PC-9 (cell line): ENCODE measurements at places on chromosomes 7 and 10. TPM values are rescaled to one million over a fixed set of nuclear protein-coding genes. Genes with fewer than 3 reads are reported as not detected.

- no peak for DNase-seq
- H3K27ac ChIP-seq = no peak overlapping the region
- no peaks in the 10 kb centered on the region for H3K36me3 ChIP-seq
These were observed 543.6 kb downstream of the SDK1 start for GRCh38 chr7:3844540-3845151.

GRCh38 chr7:90897961-90898469 lies 301.9 kb downstream of the CDK14 start:
- no peaks in the 10 kb centered on the region for H3K27me3 ChIP-seq
- no peaks in the 10 kb centered on the region for H3K36me3 ChIP-seq
- H3K4me3 ChIP-seq = no peak overlapping the region
- H3K27ac ChIP-seq = no peak overlapping the region

GRCh38 chr7:129785685-129786514 lies 166.9 kb downstream of the UBE2H start:
- H3K4me3 ChIP-seq = no peak overlapping the region
- no peaks in the 10 kb centered on the region for H3K27me3 ChIP-seq
- no peak overlapping the region for H3K27ac ChIP-seq
- peak; percentile 13 for DNase-seq

- H3K27me3 ChIP-seq = no peaks in the 10 kb centered on the region
- H3K36me3 ChIP-seq = no peaks in the 10 kb centered on the region
- H3K4me1 ChIP-seq = peaks cover 35% of the 10 kb centered on the region
- peak; percentile 60 for DNase-seq
These were observed 103.0 kb upstream of the CARD11 start for GRCh38 chr7:3146571-3147226.

Gene PAX4
- not detected in 2 replicates for total RNA-seq

GRCh38 chr7:46932676-46933424 lies 649.1 kb downstream of the TNS3 start:
- no peak overlapping the region for H3K4me3 ChIP-seq
- DNase-seq = peak; percentile 21
- no peaks in the 10 kb centered on the region for H3K36me3 ChIP-seq
- peaks cover 42% of the 10 kb centered on the region for H3K4me1 ChIP-seq

- no peak overlapping the region for H3K27ac ChIP-seq
- H3K36me3 ChIP-seq = no peaks in the 10 kb centered on the region
- no peak for DNase-seq
- H3K4me1 ChIP-seq = no peaks in the 10 kb centered on the region
These were observed 171.2 kb downstream of the SUGCT start for GRCh38 chr7:40306025-40306424.

GRCh38 chr7:92489634-92490033 lies 11.9 kb upstream of the ERVW-1 start:
- no peaks in the 10 kb centered on the region for H3K27me3 ChIP-seq
- no peak overlapping the region for H3K4me3 ChIP-seq
- H3K36me3 ChIP-seq = peaks cover 18% of the 10 kb centered on the region
- H3K27ac ChIP-seq = no peak overlapping the region
- no peak for DNase-seq
